ENCODE measurements at places on chromosomes 13 and 19.
A peak's percentile ranks its signal among the peaks of the same experiment; 100 is the strongest.

DNA sequence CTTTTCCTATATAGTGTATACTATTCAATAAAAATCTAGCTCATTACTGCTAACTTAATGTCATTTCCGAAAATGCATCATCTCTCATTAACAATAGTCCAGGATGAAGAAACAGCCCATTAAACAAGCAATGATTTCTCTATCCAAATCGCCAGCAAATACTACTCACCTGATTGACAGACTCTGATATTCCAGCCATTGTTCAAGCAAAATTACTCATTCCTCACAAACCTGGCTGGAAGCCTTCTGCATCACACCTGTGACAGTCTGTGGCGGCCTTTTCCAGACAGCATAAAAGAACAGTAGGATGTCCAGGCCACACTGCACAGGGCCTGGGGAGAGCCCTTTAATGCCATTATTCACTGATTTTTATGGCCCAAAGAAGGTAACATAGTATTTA is 115.9 kb downstream of the ABCC4 start:
- DNase-seq, result no peak

DNA sequence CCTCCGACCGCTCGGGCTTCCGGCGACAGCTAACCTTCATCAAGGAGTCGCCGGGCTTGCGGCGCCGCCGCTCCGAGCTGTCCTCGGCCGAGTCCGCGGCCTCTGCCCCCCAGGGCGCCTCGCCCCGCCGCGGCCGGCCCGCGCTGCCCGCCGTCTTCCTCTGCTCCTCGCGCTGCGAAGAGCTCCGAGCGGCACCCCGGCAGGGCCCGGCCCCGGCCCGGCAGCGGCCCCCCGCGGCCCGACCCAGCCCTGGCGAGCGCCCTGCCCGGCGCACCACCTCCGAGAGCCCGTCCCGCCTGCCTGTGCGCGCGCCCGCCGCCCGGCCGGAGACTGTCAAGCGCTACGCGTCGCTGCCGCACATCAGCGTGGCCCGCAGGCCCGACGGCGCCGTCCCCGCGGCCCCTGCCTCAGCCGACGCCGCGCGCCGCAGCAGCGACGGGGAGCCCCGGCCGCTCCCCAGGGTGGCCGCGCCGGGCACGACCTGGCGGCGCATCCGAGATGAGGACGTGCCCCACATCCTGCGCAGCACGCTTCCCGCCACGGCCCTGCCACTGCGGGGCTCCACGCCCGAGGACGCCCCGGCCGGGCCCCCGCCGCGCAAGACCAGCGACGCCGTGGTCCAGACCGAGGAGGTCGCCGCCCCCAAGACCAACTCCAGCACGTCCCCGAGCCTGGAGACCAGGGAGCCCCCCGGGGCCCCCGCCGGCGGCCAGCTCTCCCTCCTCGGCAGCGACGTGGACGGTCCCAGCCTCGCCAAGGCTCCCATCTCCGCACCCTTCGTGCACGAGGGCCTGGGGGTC is 9.6 kb downstream of the C19orf25 start:
- no peak for DNase-seq

DNA sequence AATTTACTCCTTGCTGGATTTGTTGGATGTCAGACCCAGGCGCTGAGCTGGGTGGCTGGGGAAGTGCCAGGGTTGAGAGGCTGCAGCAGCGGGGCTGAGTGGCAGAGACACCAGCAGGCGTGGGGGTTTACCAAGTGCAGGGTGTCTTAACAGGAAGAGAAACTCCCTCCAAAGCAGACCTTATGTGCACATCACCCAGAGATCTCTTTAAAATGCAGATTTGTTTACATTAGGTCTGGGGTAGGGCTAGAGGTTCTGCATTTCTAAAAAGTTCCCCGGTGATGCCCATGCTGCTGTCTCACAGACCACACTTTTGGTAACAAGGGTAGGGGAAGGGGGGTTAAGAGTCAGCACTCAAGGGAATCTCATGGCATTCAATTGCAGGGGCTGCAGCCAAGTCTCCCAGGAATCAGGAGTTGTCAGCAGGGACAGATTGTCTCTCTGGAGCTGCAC is 80.7 kb upstream of the OLFM4 start:
- no peak for DNase-seq

DNA sequence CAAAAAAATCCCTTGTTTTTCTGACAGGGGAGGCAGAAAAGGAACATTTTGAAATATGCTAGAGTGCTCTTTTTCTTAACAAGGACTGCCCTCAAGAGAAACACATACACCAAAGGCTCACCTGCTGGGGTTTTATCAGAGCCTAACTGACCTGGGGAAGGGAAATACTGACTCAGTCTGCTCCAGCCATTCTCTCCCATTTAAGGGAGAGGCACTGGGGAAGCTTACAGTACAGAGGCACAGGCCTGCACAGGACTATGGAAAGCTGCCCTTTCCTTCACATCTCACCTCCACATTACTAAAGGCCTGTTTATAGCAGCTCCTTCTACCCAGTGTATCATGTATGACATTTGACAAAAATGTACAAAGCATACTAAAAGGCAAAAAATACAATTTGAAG is 30.3 kb downstream of the TNFRSF19 start:
- DNase-seq, result no peak

GRCh38 chr13:51261610-51262249 is 39.5 kb downstream of the FAM124A start:
- DNase-seq, result no peak

- DNase-seq, result no peak
These were observed 38.5 kb upstream of the TFDP1 start for GRCh38 chr13:113545931-113546516.

DNA sequence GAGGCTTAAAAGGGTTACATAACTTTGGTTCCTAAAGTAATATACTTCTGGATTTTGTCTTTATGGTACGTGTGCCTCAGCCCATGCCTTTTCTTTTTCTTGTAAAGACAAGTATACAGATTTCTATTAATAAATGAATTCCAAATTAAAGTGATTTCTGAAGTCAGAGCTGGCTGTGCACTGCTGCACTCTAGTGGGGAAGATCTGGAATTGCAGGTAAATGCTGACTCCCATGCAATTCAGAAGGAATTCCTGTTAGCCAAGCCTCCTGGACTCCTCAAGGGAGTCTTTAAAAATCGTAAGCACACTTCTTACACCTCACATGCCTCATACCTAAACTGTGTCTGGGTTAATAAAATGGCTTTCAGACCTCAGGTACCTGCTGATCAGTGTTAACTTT is 118.4 kb upstream of the SLC7A1 start:
- no peak for DNase-seq

DNA sequence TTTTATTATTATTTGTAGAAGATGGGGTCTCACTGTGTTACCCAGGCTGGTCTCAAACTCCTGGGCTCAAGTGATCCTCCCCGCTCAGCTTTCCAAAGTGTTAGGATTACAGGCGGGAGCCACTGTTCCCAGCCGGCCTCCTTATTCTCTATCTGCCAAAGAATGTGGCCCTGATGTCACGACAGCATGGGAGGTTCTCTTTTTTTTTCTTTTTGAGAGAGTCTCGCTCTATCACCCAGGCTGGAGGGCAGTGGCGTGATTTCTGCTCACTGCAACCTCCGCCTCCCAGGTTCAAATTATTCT is 23.5 kb downstream of the CARM1 start:
- no peak for DNase-seq

- DNase-seq, result no peak
These were observed 97.3 kb downstream of the STARD13 start for GRCh38 chr13:33188093-33188882.

DNA sequence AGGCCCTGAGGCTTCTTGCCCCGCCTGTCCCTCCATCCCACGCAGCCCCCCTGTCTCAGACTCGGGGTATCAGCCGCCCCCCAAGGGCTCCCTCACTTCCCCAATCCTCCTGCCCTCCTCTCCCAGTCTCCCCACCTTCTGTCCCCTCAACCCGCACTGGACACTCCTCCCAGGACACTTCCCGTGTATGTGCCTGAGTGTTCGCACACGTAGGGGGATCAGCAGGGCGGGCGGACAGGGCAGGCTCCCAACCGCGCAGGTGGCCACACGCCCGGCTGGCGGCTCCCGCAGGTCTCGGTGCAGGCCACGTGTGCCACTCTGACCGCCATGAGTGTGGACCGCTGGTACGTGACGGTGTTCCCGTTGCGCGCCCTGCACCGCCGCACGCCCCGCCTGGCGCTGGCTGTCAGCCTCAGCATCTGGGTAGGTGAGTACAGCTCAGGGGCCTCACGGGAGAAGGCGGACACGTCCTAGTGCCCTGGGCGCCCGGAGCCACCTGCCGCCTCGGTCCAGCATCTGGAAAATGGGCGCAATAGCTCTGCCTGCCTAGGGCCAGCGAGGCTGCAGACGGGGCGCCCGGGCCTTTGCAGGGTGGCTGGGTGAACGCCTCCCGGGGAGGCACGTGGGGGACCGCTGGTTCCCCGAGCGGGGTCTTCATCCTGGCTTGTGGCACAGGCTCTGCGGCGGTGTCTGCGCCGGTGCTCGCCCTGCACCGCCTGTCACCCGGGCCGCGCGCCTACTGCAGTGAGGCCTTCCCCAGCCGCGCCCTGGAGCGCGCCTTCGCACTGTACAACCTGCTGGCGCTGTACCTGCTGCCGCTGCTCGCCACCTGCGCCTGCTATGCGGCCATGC is 2.3 kb downstream of the KISS1R start:
- no peak for DNase-seq

- no peak for DNase-seq
These were observed 21.7 kb downstream of the VSTM2B start for GRCh38 chr19:29547361-29547960.

DNA sequence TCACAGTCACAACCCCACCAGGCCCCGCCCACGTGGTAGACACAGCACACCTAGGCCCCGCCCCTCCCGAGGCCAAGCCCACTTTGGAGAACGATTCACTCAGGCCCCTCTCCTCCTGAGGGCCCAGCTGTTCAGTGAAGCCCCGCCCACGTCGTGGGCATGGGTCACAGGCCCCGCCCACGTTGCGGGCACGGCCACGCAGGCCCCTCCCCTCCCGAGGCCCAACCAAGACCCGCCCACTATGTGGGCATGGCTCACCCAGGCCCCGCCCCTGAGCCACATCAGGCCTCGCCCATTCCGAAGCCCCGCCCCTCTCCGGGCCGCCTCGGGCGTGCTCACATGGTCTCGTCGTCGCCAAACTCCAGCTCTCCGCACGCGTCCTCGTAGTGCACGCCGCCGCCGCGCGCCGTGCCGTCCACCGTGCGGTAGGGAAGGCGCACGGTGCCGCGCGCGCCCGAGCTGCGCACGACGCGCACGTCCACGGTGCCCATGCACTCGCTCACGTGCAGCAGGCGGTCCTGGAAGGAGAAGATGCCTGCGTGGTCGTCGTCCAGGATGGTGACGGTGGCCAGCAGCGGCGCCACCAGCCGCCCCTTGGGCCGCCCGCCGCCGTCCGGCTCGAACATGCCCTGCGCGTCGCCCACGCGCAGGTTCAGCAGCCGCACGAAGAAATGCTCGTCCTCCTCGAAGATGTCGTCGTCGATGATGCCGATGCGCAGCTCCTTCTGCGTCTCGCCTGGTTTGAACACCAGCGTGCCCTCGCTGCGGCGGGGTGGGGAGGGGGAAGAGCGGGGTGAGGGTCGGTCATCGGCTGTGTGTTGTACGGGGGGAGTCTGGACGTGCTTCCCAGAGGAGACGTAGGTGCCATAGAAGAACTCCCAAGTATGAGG is 24.0 kb downstream of the SLC8A2 start:
- no peak for DNase-seq

GRCh38 chr13:75897386-75897785 is 261.3 kb downstream of the LMO7 start:
- no peak for DNase-seq

DNA sequence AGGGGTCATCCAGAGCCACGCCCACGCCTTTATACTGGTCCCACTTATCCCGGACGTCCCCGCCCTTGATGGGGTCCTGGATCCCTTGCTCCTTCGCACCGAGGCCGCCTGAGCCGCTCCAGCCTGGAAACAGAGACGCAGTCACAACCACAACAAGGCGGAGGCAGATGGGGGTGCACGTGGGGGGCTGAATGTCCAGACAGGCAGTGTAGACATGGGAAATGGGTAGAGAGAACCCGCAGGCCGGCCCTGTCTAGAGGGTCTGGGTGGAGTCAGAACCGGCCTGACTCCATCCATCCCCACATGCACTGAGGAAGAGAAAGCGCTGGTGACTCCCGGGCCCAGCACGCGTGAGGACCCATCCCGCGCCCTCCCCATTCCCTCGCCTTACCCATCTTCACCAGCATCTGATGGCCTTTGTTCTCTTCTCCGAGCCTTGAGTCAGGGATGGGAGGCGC is 23.0 kb downstream of the CHERP start:
- DNase-seq, result no peak

GRCh38 chr19:1837625-1838105 is 10.6 kb downstream of the REXO1 start:
- DNase-seq, result peak; percentile 41

All from stimulated activated CD4-positive, alpha-beta T cell treated with anti-CD3 and anti-CD28 coated beads, Interleukin-1b, Interleukin-23, amount 100 ng/mL, for 4 hours (primary cell).